ENCODE measurements at places on chromosomes 1 and 21.
A peak's percentile ranks its signal among the peaks of the same experiment; 100 is the strongest.

DNA sequence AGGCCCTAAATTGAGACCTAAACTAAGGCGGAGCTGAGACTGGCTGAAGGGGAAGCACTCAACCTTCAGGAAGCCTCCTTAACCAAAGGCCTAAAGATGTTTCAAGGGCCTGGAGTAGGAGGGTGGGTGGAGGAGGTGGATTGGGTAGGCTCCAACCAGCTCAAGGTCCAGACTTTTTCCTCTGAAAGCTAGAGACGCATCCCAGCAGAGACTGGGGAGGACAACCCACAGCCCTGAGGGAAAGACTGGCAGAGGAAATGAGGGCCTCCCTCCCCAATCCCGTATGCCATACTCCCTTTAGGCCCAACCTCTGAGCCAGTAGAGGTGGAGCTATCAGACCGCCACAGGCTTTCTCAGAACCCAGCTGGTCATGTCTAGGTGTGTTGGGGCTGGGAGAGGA lies 1.1 kb downstream of the ECM1 start:
- no peak for DNase-seq

GRCh38 chr1:193472838-193473398 lies 286.5 kb upstream of the B3GALT2 start:
- DNase-seq, result no peak

GRCh38 chr1:94697839-94698238 lies 122.3 kb upstream of the SLC44A3 start:
- DNase-seq, result no peak

- DNase-seq, result no peak
These were observed 15.2 kb downstream of the S100A11 start for GRCh38 chr1:152021569-152021968.

GRCh38 chr1:43965316-43965715 lies 4.5 kb upstream of the DPH2 start:
- no peak for DNase-seq

DNA sequence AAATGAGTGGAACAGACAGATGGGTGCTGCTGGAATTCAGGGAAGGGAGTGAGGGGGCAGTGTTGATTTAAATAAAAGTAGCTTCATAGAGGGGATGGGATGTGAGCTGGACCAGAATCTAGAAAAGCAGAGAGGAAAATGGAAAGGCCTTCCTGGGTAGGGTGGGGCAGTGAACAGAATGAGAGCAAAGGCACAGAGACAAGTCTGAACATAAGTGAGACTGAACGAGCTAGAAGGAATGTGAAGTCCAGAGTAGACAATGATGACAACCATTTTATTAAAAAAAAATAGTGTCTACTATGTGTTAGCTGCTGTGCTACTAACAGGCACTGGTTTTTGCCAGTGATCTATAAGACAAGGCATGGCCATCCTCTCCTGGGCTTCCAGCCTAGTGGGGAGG lies 36.0 kb downstream of the ELK4 start:
- no peak for DNase-seq

- peak; percentile 56 for DNase-seq
These were observed 570 bp upstream of the NEK7 start for GRCh38 chr1:198156111-198156744.

- no peak for DNase-seq
These were observed 131.6 kb upstream of the MROH9 start for GRCh38 chr1:170803711-170804110.

- no peak for DNase-seq
These were observed 16.5 kb upstream of the PIGM start for GRCh38 chr1:160048335-160048734.

GRCh38 chr1:48039088-48040054 lies 42.2 kb upstream of the TRABD2B start:
- DNase-seq, result no peak

- DNase-seq, result no peak
These were observed 2.6 kb upstream of the TMEM82 start for GRCh38 chr1:15739745-15740144.

DNA sequence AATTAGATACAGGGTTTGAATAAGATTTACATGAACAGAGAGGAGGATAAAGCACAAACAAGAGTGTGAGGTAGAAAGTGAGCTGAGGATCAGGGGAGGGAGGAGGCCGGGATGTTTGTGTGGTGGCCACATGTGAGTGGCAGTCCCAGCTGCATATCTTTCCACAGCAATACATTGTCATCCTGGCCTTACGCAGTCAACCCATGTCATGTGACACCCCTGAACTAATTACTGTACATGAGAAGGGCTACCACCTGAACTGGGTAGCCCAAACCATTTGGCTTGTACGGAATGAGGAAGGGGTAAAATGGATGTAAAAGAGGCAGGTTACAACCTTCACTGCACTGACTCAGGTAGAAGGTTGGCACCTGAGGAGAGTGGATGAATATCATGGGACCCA lies 4.2 kb downstream of the SLAMF7 start:
- no peak for DNase-seq

DNA sequence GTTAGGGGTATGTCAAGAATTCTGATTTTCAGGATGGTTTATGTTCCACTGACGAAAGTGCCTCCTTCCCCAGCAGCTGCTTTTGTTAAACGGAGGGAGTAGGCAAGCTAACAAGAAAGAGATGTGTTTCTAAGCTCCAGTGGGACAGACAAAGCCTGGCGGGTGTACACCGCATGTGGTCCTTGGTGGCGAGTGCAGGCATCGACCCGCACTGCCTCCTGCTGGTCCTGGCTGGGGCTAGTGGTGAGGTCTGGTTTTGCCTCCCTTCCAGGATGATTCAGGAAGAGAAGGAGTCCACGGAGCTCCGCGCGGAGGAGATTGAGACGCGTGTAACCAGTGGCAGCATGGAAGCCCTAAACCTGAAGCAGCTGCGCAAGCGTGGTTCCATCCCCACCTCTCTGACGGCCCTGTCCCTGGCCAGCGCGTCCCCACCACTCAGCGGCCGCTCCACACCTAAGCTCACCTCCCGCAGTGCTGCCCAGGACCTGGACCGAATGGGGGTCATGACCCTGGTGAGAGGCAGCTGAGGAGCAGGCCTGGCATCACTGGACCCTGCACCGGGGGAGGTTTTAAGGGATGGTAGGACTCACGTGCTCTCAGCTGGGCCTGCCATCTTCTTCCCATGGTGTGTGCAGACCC lies 29.0 kb downstream of the PPFIA4 start:
- no peak for DNase-seq

DNA sequence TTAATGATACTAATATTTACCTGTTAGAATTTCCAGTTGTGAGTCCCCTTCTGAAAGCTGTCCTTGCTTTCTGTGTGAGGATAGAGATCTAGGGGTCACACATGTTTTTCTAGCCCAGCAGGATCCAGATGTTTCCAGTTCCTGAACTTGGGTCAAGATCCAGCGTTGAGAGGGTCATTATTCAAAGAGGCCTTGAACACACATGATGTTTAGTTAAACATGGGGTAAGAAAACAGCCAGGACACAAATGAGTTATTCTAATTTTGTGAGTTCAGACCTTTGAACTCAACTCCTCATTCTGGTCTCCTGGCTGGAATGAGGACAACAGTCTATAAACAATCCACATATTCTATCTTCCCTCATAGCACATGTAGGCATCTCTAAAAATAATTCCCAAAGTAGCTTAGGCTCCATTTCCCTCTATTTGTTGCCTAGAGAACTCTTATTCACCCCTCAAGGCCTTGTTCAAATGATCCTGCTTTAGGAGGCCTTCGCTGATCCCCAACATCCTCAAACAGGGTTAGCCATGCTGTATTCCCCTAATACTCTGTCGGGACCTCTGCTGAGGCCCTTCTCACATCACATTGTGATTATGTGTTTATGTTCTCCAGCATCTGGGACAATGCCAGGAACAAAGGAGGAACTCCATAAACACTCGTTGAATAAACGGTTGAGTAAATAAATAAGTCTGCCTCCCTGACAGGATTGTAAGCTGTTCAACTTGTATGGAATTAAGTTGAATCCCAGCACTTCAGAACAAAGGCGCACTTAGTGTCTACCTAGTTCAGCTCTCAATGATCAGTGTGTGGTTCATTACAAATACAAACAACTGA lies 15.0 kb upstream of the KCNN3 start:
- DNase-seq, result no peak

DNA sequence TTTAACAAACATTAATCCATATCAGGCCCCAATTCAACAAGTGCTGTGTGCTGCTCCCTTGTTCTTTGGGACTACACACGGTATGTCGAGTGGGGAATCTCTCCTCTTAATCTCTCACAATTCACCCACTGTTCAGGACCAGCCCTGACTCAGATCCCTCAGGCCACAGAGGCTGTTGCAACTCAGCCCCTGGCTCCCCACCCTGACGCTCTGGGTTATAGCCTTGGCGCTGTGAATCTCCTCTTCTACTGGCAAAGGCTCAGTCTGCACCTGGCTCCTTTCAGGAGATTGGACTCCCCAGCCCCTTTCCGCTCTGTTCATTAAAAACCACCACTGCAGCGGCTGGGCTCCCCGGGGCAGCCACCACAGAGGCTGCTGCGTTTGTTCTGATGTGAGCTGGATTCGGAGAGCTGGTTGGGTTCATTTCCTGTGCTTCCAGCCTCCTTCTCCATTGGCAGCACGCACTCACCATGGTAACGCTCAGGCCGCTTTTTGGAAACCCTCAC lies 13.0 kb downstream of the CAPN8 start:
- DNase-seq, result no peak

DNA sequence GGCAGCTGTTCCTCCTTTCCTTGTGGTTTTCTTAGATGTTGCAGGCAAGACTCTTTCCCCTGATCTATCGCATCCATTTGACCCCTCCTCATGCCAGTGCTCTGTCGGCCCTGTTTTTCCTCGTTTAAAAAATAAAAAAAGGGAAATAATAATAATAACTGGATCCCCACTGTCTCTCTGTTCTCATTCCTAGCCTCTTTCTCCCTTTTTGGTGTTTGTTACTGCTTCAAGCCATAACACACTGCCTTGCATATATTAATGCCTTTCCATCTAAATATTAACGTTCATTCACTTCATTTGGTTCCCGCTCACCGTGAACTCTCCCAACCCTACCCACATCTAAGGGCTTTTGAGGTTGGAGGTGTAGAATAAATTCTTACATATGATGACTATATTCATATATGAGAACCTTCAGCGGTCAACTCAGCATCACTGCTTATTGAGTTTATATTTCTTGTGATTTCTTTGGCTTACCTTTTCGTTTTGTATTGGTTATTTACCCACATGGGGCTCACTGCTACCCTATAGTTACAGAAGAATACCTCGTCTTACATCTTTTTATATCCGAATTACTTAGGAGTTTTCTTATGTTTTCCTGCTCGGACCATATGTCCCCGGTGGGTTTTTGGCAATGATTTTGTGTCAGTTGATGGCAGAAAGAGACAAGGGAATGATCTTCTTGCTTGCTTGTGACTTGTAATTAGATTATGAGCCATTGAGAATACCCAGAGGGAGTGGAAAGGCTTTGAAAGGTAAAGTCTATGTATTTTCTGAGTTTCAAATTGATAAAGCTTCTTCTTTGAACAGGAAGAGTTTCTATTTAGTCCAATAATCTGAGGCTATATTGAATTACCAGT lies 805 bp downstream of the ATG4C start:
- DNase-seq, result no peak

DNA sequence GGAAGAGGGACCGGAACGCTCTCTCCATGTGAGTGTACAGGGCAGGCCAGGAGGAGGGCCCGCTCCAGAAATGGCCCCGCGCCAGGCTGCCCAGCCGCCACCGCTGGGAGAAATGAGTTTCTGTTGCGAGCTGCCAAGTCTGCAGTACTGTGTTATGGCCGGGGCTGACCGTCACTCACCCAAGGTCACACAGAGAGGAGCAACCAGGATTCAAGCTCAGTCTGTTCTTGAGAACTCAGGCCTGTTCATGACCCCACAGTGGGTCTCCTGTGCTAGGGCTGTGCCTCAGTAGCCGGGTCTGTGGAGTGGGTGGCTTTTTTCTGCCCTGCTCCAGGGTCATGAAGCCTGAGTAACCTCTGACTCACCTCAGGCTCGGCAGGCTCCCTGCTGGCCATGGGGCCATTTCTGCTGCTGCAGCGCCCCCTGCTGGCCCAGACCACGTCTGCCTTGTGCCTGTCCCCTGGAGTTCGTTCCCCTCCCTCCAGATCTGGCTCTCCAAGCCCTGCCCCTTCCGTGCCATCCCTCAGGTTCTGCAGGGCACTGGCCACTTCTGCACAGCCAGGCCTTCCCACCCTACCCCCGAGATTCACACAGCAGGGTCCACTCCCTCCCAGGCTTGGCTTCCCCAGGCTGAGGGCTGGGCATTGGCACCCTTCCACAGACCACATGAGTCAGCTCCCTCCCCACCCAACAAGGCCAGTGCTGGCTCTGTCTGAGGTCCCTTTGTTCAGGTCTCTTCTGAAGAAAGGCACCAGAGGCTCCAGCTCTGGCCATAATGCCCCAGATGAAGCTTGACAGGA lies 51.8 kb downstream of the EDN2 start:
- DNase-seq, result peak; percentile 41

- no peak for DNase-seq
These were observed 711.2 kb downstream of the KCNT2 start for GRCh38 chr1:195897076-195897475.

- DNase-seq, result no peak
These were observed 33.2 kb upstream of the ENO1 start for GRCh38 chr1:8911416-8912309.

GRCh38 chr1:55329808-55330432 lies 114.8 kb upstream of the USP24 start:
- DNase-seq, result no peak
